NCI-H1930 (cell line): ENCODE measurements at places on chromosomes 4 and X.

GRCh38 chr4:112916868-112917267 is 132.6 kb upstream of the ANK2 start:
- no peak for DNase-seq

GRCh38 chrX:78997870-78998558 is 52.8 kb downstream of the P2RY10 start:
- DNase-seq, result no peak

DNA sequence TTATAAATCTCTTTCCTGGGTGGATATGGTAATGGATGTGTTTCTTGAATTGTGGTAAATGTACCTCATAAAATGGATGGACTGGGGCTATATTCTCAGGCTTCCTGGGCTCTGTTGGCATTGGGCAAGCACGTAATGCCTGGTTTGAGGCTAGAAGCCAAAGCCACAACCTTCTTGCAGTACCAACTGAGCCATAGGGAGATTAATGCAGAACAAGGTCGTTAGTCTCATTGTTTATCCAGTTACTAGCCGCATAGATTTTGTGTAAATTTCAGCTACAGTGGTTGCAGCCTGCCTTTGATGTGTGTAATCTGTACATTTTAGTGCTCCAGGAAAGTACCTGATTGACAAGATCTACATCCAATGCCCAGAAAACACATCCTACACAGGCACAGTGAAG is 7.2 kb upstream of the LEF1 start:
- no peak for DNase-seq

DNA sequence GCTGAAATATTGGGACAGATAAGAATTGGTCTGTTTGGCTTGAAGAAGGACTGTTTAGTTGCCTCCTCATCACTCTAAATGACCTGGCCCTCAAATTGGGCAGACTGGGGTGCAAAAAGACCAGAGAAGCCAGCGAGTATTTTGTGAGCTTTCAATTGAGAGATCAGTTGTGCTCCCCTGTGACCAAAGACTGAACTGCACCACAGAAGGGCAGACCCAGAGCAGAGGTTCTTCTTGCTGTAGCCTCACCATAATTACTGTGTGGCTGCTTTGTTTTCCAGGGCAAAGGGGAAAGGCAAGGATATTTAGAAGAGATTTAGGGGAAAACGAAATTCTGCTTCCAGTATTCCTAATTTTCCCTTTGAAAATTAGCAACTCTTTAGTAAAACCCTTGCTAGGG is 104.0 kb upstream of the MBNL3 start:
- DNase-seq, result peak; percentile 19

DNA sequence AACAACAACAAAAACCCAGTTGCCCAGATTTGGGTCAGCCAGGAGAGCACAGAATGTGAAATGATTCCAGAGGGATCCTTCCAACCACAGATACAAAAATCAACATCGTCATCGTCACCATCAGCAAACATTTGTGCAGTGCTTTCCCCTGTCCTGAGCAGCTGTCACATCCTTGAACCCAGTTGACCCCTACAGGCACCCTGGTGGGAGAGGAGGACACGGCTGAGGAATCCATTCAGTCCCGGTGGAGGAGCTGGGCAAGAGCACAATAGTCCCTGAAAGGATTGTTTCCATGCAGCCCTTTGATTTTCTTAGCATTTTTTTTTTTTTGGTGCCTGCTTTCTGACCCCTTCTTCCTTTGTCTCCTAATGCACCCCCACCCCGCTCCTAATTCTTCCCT is 37.1 kb upstream of the STX18 start:
- no peak for DNase-seq

- no peak for DNase-seq
Observed at GRCh38 chr4:39441593-39441992, 17.1 kb downstream of the RPL9 start.

GRCh38 chrX:79367907-79368306 is 773 bp upstream of the ITM2A start:
- no peak for DNase-seq

DNA sequence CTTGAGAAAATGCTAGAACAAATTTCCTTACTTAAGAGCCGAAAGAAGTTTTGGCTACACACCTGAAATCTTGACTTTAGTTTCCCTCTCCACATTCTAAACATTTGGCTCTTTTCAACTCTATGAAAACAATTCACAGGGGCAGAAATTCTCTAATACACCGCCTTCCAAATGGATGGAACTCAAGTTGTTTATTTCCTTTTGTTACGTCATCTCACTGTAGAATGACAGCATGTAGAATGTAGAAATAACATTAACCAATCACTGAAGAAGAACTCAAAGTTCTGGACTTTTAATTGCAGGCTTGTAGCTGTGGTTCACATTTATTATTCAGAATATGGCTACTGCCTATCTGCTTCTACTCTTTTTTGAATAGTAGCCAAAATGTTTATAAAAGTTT is 1.9 kb downstream of the DMP1 start:
- no peak for DNase-seq

- no peak for DNase-seq
Observed at GRCh38 chr4:94762326-94762725, 4.6 kb downstream of the BMPR1B start.

- DNase-seq, result no peak
Observed at GRCh38 chr4:77994194-77994721, 62.9 kb upstream of the FRAS1 start.

GRCh38 chr4:81136161-81136905 is 78.7 kb downstream of the PRKG2 start:
- no peak for DNase-seq

- no peak for DNase-seq
Observed at GRCh38 chrX:19893727-19894126, 6.3 kb upstream of the SH3KBP1 start.

GRCh38 chr4:98110929-98111328 is 32.3 kb downstream of the STPG2 start:
- no peak for DNase-seq

DNA sequence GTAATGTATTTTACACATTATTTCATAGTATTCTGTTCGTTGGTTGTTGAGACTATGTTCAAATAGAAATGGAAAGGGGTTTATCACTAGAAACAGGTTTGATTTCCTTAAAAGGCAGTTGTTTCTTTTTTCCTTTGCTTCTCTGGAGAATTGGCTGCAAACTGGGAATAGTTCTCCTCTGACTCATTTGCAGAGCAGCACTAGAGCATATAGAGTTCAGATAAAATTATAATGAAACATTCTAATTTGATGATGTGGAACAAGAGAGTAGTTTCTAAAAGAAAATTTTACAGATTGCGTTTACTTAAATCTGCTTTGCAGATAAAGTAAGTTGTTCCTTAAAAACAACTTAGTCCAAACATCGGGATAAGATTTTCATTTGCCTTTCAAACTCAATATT is 29.7 kb downstream of the SYNPO2 start:
- no peak for DNase-seq

- DNase-seq, result no peak
Observed at GRCh38 chr4:154590329-154591006, at the start of gene FGA. TSS of gene FGA (minus strand) at chr4:154590742. CDS start at chr4:154590687, 55 bp downstream.

- no peak for DNase-seq
Observed at GRCh38 chr4:158384414-158384813, 137.3 kb upstream of the RXFP1 start.

- DNase-seq, result no peak
Observed at GRCh38 chrX:13252726-13253125, 67.1 kb downstream of the ATXN3L start.

GRCh38 chr4:39046249-39046648 is 14.0 kb upstream of the TMEM156 start:
- no peak for DNase-seq

DNA sequence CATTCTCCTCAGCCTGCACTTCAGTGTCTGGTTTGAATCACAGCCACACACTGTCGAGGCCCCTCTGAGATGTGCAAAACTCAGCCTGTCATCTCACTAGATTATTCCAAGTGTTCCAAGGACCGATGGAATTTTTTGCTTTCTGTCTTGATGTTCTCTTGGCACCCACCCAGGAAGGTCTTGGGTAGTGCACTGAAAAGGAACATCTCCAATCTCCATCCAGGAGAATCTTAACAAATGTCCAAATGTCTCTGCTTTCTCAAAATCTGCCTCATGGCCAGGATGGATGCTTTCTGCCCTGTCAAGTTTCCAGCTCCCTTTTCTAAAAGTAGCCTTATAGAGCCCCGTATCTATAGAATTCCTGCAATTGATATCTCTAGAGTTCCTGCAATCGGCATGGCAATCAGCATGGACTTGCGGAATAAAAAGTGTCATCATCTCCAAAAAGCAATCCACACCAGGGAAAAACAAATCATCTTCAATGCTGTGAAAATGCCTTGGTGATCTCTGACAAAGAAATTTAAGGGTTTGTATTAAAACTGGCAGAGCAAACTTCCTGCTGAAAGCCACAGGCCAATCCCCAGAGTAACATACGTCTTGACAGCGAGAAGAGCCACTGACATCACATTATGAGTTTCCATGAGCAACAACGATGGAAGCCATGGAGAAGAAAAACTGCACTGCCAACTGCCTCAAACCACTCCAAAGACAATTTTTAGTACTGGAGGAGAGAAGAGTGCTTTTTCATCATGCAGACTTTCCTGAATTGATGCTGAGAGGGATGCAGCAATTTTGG is 215.3 kb upstream of the FAM9B start:
- DNase-seq, result no peak

DNA sequence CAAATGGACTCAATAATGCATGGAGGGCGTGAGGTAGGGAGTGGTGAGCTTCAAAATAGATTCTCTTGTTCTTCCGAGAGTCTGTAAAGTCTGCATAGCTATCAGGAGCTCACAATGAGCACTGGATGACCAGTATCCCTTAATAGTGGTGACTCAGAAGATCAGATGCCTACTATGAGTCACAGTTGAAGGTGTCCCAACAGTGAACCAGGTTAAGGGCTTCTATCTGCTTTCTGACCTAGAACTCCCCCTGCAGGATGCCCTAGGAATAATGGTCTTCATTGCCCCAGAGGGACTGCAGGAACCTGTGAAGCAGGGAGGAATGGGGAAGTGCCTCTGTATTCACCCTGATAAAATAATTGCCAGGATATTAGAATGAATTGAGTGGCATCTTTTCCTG is 22.1 kb downstream of the DGKK start:
- DNase-seq, result no peak

GRCh38 chrX:150197388-150197787 is 165.7 kb upstream of the MAMLD1 start:
- DNase-seq, result no peak

- no peak for DNase-seq
Observed at GRCh38 chr4:155818639-155819038, 47.4 kb downstream of the ASIC5 start.

DNA sequence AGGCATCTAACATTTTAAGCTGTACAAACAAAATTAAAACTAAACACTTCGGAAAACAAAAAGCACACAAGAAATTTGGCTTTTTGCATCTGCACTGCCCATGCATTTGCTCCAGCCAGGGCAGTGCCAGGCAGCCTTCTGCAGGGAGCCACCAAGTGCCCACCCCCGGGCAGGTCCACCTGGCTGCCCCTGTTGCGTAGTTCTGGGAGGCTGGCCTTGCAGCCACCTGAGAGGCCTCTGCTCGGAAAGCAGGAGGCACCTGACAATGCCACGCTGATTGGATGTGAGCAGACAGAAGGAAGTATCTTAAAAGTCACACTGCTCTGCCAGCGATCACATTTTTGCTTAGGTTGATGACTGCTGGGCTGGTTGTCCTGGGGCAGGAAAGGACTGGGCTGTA is 3.5 kb downstream of the TMEM271 start:
- no peak for DNase-seq

GRCh38 chr4:99405433-99406115 is 29.6 kb downstream of the ADH7 start:
- DNase-seq, result peak; percentile 47

- no peak for DNase-seq
Observed at GRCh38 chrX:14529290-14529989, at the start of gene GLRA2. TSS of gene GLRA2 (plus strand) at chrX:14529536. CDS start at chrX:14530058, 522 bp downstream.

- DNase-seq, result no peak
Observed at GRCh38 chrX:16953606-16954211, 7.3 kb downstream of the REPS2 start.

- DNase-seq, result no peak
Observed at GRCh38 chr4:2572076-2572475, 35.6 kb downstream of the FAM193A start.

DNA sequence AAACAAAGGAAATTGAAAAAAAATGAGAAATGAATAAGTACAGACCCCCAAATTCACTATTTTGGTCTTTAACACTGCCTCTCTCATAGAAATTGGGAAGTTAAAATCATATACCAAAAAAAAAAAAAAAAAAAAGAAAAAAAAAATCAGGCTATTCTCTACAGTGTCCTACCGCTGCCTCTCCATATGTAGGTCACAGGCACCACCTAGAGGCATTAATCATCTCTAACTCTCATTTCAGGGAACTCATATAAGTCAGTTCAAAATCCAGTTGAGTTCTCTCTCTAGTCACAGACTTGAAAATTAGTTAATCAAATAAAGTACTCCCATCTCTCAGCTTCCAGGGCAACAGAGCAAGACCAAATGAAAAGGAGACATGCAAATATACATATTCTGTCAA is 47.9 kb downstream of the COX18 start:
- DNase-seq, result no peak

DNA sequence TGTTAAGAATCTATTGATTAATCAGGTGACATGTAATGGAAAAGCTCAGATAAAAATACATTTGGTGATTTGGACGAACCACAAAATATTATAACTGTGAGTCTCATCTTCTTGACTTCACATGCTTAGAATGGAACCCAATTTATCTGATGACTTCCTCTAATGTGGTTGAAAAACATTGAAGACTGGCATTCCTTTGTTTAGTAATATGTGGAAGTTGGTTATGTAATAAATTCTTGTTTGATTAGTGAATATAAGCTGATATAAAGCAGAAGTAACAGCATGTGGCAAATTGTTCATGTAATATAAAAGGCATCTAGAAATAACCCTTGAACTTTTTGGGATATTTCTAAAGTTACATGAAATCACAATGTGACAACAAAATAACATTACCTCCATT is 9.7 kb downstream of the GIMD1 start:
- DNase-seq, result no peak

- DNase-seq, result no peak
Observed at GRCh38 chr4:183430317-183430993, 14.0 kb upstream of the CDKN2AIP start.

DNA sequence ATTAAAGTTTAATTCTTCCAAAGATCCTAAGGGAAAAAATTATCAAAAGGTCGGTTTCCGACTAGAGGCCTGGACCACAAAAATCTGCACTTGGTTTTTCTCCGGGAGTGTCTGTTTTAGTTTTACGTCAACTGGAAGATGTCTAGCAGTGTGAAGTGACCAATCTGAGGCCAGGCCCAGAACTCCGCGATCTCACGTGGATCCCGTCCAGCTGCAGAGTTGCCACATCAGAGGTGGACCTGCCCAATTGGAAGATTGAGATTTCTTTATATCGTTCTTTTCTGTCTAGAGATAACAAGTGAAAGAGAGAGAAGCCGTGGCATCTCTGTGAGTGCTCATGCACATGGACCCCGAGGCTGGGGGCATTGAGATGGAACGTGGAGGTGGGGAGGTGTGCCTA is 115.8 kb downstream of the AFF1 start:
- no peak for DNase-seq

DNA sequence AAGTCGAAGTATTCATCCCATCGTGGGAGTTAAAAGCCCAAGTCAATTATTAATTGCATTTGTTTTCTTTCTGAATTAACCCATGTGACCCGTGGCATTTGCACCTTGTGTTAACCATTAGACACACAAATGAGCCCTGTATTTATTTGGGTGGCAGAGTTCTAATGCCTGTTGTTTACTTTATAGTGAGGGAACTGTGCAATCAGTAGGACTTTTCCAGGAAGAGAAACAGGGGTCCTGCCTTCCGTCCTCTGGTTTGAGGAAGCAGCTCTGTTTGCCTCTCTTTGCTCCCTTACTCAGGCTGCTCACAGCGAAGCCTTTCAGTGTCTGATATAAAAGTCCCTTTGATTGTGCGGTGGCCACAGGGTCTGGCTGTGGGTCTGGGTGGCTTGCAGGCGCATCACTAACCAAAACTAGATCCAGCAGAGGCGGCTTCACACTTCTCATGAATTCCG is 263.6 kb downstream of the PTTG2 start:
- DNase-seq, result no peak
